ENCODE measurements at places on chromosomes 2 and 18.

- no peak for DNase-seq
Observed at GRCh38 chr18:43420950-43421349, 143.7 kb upstream of the SYT4 start.

DNA sequence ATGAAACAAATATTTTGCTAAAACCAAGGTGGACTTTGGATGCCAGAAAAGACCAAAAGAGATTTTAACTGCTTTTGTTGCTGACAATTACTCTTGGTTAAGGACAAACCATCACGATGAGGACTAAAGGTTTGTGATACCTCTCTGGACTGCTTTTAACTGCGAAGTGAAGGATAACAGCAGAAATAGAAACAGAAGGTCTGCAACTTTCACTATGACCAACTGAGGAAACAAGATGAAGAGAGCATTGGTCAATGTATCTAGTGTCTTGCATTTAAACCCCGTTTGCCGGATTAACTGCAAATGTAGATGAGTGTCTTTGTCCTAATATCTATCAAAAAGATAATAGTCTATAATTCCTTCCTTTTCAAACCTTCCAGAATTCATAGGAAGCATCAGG lies 541.7 kb downstream of the ERBB4 start:
- DNase-seq, result no peak

DNA sequence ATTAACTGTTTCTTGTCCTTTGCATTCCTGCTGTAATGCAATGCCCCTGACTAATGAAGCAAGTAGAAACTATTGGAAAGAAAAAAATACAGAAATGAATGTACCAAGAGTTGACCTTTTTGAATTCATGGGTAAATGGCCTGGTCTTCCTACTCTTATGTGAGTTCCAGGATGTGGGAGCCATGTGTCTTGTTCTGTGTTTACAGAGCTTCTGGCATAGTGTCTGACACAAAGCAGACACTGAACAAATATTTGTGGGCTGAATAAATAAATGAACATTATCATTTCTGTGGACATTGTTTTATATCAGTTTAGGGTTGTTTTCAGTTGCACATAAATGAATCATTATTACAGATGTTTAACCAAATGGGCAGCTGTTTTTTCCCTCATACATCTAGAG lies 155.5 kb downstream of the CD8B2 start:
- DNase-seq, result no peak

DNA sequence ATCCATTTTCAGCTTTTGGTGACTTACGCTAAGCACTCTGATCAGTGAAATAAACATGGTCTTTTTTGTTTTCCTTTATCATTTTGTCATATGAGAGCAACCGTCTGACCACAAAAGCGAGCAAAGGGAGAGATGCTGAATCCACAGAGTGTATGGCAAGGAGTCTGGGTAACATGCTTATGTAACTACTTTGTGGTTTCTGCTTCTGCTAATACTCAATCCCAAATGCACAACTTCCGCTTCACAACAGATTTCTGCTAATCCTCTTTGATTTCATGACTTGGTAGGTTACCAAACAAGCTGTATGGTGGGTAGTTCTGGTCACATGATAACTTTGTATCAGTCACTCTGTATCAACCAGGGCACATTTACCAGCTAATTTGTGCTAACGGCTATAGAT lies 908.4 kb upstream of the CRIM1 start:
- DNase-seq, result no peak

GRCh38 chr18:49175071-49175470 lies 224.3 kb upstream of the SMAD7 start:
- DNase-seq, result no peak

DNA sequence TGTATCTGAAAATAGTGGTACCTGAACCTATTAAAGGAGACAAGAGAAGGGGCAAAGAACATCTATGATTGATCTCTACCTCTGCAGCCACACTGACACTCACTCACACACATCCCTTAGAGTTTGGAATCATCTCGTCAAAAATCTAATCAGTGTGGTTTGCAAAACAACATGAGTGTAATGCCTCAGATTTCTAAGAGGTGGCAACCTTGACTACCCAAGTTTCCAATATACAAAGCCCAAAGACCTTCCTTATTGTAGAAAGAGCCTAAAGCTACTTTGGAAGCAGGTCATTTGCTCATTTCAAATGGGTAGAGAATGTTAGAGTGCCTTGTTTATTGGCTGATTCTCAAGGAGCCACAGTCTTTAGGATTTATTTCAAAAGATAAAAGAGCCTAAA lies 444.9 kb downstream of the ARHGAP15 start:
- no peak for DNase-seq

- no peak for DNase-seq
Observed at GRCh38 chr2:206424134-206424533, 19.2 kb upstream of the ADAM23 start.

GRCh38 chr2:26460613-26461031 lies 17.3 kb downstream of the OTOF start:
- DNase-seq, result no peak

- no peak for DNase-seq
Observed at GRCh38 chr18:62438018-62438329, 84.9 kb upstream of the ZCCHC2 start.

DNA sequence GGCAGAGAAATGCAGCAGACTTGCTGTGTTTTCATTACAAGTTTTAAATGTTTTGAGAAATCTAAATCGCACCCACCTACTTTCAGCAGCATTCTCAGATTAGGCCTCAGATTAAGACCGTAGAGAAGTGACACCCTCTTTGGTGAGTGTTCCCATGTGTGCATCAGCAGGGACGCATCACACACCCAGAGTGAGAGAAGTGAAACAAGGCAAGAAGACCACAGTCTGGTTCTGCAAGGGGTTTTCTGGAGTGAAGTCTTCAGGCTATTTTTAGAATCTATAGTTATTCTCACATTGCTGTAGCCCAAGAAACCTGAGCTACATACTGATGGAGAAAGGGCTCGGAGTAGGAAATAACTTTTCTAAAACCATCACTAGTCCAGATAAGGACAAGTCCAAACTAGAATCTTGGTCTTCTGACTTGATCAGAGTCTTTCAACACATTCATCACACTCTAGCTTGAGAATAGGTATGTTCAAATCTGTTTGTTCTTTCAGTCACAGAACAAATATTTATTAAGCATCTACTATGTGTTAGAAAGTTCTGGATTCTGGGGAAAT lies 1216.6 kb upstream of the PIK3C3 start:
- DNase-seq, result no peak

GRCh38 chr2:229431327-229431954 lies 160.4 kb upstream of the PID1 start:
- DNase-seq, result no peak

DNA sequence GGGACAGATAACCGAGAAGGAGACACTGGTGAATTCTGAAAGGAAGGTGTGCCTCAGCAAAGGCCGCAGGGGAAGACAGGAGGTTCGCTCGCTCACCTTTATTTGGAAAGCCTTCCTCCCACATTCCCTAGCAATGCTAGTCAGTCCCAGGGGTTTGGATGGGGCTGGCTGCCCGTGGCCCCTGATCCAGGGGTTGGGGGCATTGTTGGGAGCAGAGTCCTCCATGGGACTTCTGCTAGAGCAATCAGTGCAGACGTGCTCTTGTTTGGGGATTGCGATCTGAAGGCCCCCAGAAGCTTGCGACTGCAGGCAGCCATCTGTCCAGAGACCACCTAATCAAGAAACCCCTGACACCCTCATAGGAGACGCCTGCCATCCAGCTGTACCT lies 6.0 kb upstream of the CYP27C1 start:
- DNase-seq, result no peak

- no peak for DNase-seq
Observed at GRCh38 chr2:211396815-211397214, 840.4 kb downstream of the CPS1 start.

GRCh38 chr2:16096962-16097361 lies 156.6 kb downstream of the MYCN start:
- DNase-seq, result no peak

Data from hematopoietic multipotent progenitor cell treated with erythropoietin and hydrocortisone succinate and interleukin-3 and kit ligand, for 15 days (in vitro differentiated cells).